CD4-positive, alpha-beta memory T cell (primary cell): ENCODE measurements at places on chromosomes 7 and 10. TPM values are rescaled to one million over a fixed set of nuclear protein-coding genes. Genes with fewer than 3 reads are reported as not detected.

EPHB6 gene
- polyA plus RNA-seq, result 27.4 TPM

OPN1SW gene
- polyA plus RNA-seq, result not detected

TRA2A gene
- 37.5 TPM for polyA plus RNA-seq

ENTPD7 gene
- polyA plus RNA-seq, result 1.7 TPM

TRPV5 gene
- polyA plus RNA-seq, result not detected

TUBGCP2 gene
- polyA plus RNA-seq, result 40.8 TPM

TFEC gene
- not detected for polyA plus RNA-seq

UCN3 gene
- not detected for polyA plus RNA-seq

MSMB gene
- polyA plus RNA-seq, result not detected

AGK gene
- 33.8 TPM for polyA plus RNA-seq

TUBAL3 gene
- polyA plus RNA-seq, result not detected

PBLD gene
- polyA plus RNA-seq, result 1.0 TPM

PPP1R17 gene
- polyA plus RNA-seq, result not detected

LIPK gene
- polyA plus RNA-seq, result not detected

DNAJC12 gene
- polyA plus RNA-seq, result 0.22 TPM

IQCE gene
- polyA plus RNA-seq, result 0.81 TPM

AGR2 gene
- not detected for polyA plus RNA-seq

AKR1C2 gene
- not detected for polyA plus RNA-seq

FAM25C gene
- polyA plus RNA-seq, result not detected

CALD1 gene
- polyA plus RNA-seq, result 0.13 TPM

SHLD2 gene
- polyA plus RNA-seq, result 25.8 TPM

OPN4 gene
- polyA plus RNA-seq, result not detected

MKX gene
- polyA plus RNA-seq, result not detected

TMEM213 gene
- polyA plus RNA-seq, result not detected

TTYH3 gene
- 0.14 TPM for polyA plus RNA-seq

LRRC61 gene
- polyA plus RNA-seq, result 16.0 TPM

AS3MT gene
- not detected for polyA plus RNA-seq

UNCX gene
- not detected for polyA plus RNA-seq

UPF2 gene
- 5.4 TPM for polyA plus RNA-seq

AKR1C8 gene
- polyA plus RNA-seq, result not detected

TEX36 gene
- not detected for polyA plus RNA-seq

ANKRD26 gene
- polyA plus RNA-seq, result 0.65 TPM

EN2 gene
- not detected for polyA plus RNA-seq

COL26A1 gene
- not detected for polyA plus RNA-seq

WNT8B gene
- polyA plus RNA-seq, result not detected

SPDYE3 gene
- polyA plus RNA-seq, result 6.3 TPM

MUC12 gene
- polyA plus RNA-seq, result 0.45 TPM

ADAM8 gene
- polyA plus RNA-seq, result 63.9 TPM

OGA gene
- polyA plus RNA-seq, result 26.6 TPM
